ENCODE measurements at places on chromosomes 12 and 14.

DNA sequence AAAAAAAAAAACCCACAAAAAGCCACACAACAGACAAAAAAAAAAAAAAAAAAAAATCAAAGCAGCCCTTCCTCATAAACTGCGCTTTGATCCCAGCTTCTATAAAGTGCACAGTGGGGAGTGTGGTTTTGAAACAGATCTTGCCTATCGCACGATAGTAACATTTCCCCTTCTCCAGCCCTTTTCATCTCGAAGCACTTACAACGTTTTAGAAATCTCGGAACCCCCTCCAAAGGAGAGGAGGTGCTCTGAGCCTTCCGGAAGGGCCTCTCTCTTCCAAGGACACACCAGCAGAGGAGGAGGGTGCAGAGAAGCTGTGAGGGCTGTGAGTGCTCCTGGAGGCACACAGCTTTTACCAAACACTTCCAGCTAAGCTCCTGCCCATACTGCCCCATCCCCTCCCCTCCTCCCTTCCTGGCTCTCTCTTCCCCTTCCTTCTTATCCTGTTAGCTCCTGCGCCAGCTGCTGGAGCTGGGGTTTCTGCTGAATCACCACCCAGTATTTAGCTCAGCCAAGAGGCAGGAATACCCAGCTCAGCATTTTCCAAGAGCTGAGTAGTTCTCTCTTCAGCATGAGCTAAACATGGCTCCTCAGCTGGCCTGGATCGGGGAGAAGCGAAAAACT lies 28.4 kb downstream of the SLC7A8 start:
- no peak for DNase-seq

DNA sequence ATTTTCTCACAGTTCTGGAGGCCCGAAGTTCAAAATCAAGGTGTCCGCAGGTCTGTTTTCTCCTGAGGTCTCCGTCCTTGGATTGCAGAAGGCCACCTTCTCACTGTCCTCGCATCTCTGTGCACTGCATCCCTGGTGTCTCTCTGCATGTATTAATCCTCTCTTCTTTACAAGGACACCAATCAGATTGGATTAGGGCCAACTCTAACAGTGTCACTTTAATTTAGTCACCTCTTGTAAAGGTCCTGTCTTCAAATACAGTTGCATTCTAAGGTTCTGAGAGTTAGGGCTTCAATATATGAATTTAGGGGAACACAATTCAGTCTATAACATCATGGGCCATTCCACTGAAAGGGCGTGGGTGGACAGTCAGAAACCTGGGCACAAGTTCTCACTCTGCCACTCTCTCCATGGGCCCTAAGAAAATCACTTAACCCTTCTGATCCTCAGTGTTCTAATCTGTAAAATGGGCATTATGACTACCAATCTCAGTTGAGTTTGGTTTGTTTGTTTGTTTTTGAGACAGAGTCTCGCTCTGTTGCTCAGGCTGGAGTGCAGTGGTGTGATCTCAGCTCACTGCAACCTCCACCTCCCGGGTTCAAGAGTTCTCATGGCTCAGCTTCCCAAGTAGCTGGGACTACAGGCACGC lies 41.6 kb upstream of the FGD4 start:
- DNase-seq, result no peak

- no peak for DNase-seq
Measured at GRCh38 chr14:72560331-72560730, 333.6 kb downstream of the DPF3 start.

- no peak for DNase-seq
Measured at GRCh38 chr12:1252758-1253157, 261.7 kb downstream of the ERC1 start.

- DNase-seq, result no peak
Measured at GRCh38 chr14:42378274-42378673, 771.6 kb downstream of the LRFN5 start.

GRCh38 chr12:5803532-5803931 lies 141.5 kb downstream of the ANO2 start:
- no peak for DNase-seq

DNA sequence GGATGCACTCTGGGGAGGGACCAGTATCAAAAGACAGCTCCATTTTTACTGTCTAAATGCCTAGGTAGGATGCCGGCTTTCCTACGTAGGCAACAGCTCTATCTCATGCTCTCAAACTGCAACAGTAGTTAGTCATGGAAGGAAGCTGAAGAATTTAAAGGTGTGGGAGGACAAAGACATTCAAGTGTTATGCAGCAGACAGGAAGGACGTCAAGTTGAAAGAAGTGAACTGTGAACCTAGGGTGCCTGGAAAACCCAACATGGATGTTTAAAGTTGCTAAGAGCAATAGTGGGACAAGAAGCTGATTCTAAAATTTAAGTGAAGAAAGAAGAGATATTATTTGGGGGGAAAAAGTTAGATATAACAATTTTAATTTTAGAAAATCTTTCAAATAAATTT lies 5.9 kb downstream of the SEC23A start:
- DNase-seq, result no peak

DNA sequence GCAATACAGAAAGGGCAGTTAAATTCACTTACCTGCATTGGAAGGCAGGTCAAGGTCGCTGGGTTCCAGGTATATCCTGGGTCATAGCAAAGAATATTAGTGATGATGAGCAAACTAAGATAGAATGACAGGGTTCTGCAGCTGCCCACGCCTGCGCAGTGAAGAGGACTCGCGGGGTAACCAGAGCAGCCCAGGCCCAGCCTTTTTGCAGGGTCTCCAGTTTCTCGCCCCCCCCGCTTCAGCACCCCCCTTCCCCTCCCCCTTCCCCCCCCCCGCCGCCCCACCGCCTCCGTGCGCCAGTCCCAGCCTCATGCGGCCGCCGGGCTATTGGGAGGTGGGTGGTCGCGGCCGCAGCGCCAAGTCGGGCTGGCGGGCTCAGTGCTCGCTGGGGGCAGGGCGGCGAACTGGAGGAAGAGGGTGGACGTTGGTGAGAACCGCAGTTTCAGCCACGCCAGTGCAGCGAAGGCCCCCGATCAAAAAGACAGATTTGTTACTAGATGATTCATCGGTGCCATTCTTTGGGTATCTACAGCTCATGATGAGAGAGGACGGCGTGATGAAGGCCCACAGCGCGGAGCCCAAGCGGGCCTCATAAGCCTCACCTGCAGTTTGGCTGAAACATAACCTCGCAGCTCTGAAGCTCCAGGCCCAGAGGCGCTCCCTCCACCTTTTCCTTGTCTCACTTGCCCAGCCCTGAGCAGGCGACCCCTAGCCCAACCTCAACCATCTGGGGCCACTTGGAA lies 20.2 kb downstream of the SLC2A3 start:
- DNase-seq, result no peak

DNA sequence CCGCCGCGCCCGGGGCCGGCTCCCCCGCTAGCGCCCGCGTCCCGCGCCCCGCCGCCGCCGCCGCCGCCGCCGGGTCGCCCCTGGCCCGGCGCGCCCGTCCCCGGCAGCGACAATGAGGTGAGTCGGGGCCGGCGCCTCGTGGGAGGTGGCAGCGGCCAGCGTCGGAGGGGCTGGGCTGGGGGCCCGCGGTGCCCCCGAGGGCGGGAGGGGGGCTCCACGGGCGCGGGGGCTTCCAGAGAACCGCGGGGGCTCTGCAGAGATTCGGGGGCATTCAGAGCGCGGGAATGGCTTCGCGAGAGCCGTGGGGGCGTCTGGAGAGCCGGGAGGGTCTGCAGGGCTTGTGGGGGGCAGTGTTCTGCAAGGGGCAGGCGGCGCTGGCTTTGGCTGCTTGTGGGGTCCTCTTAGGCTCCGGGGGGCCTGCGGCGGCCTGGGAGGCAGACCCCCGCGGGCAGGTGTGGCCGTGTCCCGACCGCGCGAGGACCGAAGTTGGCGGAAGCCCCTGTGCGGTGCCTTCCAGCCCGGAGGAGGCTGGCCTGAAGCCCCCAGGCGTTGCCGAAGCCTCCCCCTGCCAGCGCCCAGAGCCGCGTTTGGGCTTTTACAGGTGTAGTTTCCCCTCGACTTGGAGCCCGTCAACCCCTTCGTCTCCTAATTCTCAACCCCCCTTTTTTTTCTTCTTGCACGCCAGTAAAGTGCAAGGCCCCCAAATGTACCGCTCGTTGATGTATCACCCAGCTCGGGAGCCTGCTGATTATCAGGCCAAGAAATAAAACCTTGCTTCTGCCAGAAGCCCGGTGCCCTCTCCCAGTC lies 93.1 kb upstream of the EVL start:
- DNase-seq, result peak; percentile 10

GRCh38 chr14:92503756-92504491 lies 9.7 kb upstream of the RIN3 start:
- no peak for DNase-seq

DNA sequence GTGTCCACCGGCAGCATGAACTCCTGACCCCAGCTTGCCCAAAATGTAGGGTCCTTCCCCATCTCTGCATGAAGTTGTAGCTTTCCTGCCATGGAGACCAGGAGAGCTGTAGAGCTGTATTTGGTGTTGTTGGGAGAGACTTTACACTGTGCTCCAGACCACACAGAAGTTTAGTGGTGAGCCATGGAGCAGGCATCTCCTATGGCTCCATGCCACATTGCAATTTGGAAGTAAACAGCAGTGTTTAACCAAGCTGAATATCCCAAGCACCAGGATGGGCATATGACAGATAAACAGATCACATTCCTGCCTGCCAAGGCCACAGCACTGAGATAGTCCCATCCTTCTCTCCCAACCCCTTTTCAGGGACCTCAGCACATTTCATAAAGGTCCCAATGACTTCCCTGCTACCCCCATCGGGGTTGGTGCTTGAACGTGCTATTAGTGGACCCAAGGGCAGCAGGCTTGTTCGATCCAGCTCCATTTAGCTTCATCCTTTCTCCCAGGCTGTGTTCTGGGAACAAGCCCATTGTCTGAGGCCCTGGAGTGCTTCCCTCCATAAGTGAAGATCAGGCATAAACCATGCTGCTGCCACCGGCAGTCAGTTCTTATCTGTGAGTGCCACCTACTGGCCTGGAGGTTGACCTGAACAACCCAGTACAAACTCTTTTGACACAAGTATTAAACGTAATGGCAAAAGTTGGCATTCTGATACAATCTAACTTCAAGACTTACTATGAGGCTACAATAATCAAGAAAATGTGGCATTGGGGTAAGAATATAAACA lies 172.3 kb upstream of the ATXN7L3B start:
- no peak for DNase-seq

- no peak for DNase-seq
Measured at GRCh38 chr12:96171905-96172304, 22.3 kb upstream of the ELK3 start.

DNA sequence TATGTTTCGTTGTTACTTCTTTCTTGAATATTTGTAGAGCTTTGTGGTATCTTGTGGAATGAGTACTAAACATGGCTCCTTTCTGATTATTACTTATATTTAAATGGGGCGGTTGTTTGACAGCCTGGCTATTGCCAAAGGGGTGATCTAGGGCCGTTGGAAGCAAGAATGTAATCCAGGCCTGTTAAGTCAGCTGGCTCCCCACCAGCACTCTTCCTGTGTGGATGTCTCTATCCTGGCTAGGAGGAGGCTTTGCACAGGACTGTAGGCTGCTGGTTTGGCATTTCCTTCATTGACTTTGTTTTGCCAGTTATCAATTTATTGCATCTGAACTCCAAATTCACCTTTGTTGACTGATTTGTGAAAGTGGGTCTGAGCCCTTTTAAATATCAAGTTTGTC lies 5.6 kb downstream of the FAM234B start:
- no peak for DNase-seq

DNA sequence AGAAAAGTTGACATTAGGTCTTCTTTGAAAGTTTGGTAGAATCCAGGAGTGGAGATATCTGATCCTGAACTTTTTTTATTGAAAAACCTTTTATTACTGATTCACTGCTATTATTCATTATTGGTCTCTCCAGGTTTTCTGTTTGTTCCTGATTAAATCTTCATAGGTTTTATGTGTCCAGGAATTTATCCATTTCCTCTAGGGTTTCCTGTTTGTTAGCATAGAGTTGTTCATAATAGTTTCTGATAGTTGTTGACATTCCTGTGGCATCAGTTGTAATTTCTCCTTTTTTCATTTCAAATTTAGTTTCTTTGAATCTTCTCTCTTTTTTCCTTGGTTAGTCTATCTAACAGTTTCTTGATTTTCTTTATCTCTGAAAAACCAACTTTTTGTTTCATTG lies 370.3 kb downstream of the SLC6A15 start:
- no peak for DNase-seq

DNA sequence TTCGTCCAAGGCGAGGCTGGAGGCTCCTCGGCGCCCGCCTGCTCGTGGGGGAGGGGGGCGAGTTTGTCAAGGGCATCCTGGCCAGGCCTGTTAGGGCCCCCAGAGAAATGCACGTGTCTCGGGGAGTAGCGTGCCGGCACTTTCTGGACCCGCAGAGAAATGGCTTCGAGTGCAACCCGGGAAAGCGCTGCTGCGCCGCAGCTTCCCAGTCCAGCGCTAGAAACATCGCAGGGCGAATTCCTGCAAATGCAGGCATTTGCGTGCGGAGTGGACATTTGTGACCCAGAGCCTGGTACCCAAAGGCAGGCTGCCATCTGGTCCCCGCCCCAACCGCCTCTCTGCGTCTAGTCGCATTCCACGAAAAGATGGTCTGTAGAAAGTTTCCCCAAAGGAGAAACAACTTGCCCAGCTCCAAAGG lies 756 bp downstream of the LGR5 start:
- DNase-seq, result no peak

DNA sequence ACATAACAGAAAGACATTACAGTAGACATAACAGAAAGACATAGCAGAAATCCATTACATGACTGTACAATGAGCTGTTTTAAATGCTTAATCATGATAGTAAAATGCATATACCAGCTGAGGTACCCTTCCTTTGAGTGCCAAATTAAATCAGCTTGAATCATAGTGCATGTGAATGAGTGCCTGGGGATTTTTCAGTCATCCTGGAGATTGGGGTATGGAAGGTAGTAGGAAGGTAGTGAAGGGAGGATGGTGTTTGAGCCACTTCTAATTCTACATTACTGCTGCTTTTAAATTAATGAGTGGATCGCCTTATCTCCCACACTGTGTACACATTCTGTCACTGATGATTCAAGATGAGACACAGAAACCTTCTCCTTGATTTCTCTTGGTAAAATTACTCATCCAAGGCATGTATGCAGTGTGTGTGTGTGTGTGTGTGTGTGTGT lies 534.2 kb downstream of the LRFN5 start:
- no peak for DNase-seq

DNA sequence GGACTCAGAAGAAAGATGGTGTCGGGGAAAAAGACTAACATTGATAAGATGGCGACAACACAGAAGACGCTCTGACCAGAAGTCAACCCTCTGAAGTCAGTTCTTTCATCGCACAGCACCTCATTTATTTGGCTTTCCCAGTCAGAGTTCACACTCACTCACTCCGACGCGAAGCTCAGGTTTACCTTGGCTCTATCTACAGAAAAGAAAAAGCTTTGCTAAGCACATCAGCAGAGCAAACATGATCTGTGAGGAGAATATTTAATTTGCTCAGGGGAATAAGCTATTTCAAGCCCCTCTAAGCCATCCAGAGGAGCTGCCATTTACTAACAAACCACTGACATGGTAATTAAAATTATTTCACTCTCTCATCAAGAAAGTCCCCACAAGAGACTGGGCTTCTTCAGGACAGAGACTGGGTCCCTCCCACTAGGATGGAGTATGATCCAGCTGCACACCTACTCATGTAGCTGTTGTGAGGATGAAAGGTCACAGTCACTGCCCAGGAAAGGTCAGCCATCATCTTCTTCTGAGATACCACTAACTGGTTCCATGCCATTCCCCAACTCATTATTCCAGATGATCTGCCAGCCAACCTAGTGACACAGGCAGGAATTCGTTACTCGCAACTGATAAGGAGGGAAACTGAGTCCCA lies 111.4 kb downstream of the TTC7B start:
- no peak for DNase-seq

GRCh38 chr12:92123780-92124688 lies 21.6 kb downstream of the BTG1 start:
- DNase-seq, result no peak

GRCh38 chr14:67650151-67650550 lies 24.3 kb downstream of the VTI1B start:
- no peak for DNase-seq

All from activated CD4-positive, alpha-beta T cell treated with anti-CD3 and anti-CD28 coated beads for 1 hour (primary cell).